Omental fat pad (tissue), 4 donors: ENCODE measurements at places on chromosomes 1 and 21. TPM values are rescaled to one million over a fixed set of nuclear protein-coding genes. Genes with fewer than 3 reads are reported as not detected.

DNA sequence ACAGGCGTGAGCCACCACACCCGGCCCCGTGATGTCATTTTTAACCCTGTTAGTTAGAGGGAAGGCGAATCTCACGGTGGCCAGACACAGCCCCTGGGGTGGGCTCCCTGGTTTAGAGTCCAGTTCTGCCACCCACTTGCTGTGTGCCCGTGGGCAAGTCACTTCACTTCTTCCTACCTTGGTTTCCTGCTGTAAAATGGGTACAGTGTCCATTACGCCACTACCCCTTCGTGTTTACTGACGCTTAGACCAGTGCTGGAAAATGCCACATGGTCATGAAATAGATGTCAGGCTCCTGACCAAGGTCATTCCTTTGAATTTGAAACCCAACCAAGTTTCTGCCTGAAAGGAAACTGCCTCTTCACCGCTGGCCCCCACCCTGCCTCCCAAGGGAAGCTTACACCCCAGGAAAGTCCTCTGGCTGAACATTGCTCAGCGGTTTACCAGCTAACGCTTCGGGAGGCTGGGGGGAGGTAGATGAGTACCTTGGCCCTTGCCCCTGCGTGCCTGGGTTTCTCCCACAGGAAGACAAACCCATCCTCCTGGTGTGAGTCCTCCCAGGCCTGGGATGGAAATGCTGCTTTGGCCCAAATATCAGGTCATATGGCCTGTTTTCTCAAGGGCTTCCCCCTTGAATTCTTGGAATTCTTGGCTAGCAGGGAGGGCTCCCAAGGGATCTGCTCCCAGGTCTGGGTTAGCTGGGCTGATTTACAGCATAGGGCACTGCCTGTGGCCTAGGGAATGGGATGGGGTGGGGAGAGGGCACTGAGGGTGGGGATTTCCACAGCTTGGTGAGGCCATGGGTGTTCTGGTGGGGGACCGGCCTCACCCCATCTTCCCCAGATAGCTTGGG is 7.6 kb upstream of the AADACL4 start:
- no peak for DNase-seq

GRCh38 chr1:106515375-106515774 is 541.1 kb upstream of the PRMT6 start:
- DNase-seq: no peak

- no peak for DNase-seq
These were observed 37.8 kb downstream of the GABPB2 start for GRCh38 chr1:151108331-151108730.

The KPRP gene
- not detected for total RNA-seq

DNA sequence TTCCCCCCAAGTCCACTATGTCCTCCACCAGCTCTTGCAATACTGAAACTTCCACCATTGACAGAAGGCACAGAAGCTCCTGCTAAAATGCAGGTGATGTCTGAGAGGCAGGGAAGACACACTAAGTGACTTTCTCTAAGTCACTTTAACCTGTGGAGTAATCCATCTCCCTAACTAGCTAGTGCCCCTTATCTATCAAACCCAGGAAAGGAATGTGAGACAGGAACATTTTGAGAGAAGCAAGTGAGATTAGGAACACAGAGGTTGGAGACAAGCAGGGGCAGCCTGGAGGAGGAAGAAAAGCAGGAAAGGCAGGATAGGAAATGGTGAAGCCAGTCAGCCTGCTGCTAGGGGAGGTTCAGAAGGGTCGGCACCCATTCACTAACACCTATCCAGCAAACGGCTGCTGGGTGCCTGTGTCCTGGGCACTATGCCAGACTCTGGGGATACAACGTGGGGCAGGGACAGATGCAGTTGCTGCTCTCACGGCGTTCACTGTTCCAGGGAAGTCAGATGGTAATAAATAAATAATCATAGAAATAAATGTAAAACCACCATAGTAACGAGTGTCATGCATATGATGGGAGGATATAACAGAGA is 7.0 kb downstream of the GPA33 start:
- DNase-seq: no peak

The MAP3K21 gene
- 4.6 TPM for total RNA-seq

GRCh38 chr1:7707527-7707926 is 63.6 kb upstream of the VAMP3 start:
- DNase-seq: no peak

The SELENBP1 gene
- 74.0 TPM for total RNA-seq

- DNase-seq: no peak
These were observed 4.7 kb downstream of the ZNF326 start for GRCh38 chr1:89999628-90000027.

DNA sequence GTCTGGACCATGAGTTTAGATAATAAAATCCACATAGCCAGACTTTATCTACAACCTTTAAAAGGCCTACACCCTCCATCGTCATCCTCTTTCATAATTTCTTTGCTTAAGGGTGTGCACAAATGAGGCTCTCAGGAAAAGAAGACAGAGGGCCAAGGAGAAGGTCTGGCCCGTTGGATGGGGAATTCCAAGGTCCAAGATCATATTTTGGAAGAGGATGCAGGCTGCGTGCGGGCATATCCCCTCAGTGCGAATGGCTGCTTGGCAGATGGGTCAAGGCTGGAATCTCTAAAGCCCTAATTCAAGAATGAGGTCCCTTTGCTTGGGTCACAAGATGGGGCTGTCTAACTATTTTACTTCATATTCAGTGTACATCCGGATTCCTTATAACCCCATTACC is 782.2 kb upstream of the NCAM2 start:
- DNase-seq: no peak

- DNase-seq: no peak
These were observed 52.0 kb upstream of the LYPLAL1 start for GRCh38 chr1:219121679-219122078.

The DCST1 gene
- not detected for total RNA-seq

The BSND gene
- not detected for total RNA-seq

DNA sequence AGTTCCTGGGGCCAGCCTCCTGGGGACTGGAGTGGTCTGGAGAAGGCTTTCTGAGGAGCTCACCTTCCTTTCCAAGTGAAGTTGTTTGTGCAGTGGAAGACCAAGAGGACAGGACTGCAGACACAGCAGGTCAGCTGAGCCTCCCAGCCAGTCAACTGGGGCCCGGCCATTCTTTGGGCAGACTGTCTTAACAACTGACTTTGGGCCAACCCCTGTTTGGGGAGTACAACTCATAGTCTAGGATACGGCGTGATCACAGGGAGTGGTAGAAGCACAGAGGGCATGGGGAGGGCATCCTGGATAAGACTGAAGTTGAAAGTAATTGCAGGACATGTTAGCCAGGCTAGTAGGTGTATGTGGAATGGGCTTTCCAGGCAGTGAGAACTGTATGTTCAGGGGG is 50.3 kb downstream of the PGM1 start:
- no peak for DNase-seq

DNA sequence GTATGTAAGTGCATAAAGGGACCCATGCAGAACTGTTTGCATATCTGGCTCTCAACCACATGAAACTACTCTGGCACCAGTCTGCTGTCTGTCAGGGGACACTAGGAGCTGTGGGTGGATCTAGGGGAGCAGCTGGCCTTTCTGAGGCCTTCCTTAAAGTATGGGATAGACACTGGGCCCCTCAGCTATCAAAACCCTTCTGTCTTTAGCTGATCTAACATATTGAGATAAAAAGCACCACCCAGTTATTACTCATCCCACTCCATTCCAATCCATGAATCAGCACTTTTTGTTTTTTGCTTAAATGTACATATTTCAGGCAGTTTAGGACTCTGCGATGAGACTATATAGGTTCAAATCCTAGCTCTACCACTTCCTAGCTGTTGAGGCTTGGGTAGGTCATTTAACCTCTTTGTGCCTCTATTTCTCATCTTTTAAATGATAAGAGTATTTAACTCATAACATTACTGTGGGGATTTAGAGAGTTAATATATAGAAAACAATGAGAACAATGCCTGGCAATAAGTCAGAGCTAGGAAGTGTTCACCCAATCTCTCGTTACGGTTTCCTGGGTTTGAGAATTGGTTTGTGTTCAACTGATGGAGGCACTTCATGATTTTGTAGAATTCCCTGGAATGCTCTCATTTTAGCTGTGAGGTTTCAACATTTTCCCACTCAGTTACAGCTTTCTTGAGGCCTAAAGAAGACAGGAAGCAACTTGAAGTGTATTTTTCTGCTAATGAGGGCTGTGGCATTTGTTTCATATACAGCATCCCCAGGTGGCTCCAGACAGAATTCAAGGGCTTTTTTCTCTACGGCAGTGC is 68.9 kb downstream of the LRIG2 start:
- DNase-seq: no peak

The TRIM17 gene
- 1.7 TPM for total RNA-seq

DNA sequence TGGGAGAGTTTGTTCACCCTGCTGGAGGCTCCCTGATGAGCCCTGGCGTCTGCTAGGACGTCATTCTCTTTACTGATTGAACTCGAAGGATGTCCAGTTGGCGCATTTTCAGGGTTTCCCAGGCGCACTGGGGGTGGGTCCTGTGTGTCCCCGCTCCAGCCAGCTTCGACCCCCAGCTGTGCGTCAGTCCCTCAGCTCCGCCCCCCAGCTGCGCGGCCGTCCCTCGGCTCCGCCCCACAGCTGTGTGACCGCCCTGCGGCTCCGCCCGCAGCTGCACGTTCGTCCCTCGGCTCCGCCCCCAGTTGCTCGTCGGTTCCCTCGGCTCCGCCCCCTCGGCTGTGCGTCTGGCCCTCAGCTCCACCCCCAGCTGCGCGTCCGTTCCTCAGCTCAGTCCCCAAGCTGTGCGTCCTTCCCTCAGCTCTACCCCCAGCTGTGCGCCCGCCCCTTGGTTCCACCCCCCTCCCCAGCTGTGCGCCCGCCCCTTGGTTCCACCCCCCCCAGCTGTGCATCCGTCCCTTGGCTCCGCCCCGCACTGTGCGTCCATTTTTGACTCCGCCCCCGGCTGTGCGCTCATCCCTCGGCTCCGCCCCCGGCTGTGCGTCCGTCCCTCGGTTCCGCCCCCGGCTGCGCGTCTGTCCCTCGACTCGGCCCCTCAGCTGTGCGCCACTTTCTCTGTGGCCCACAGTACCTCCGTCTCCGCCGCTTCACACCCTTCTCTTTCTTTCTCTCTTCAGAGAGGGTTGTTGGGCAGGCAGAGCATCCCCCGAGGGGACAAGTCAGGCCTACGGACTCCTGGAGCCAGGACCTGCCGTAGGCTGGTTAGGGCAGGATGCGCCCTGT is 61.3 kb downstream of the FAAP20 start:
- DNase-seq: peak; percentile 92
